Right renal pelvis (tissue), 4 donors: ENCODE measurements at places on chromosomes 2 and 18.

DNA sequence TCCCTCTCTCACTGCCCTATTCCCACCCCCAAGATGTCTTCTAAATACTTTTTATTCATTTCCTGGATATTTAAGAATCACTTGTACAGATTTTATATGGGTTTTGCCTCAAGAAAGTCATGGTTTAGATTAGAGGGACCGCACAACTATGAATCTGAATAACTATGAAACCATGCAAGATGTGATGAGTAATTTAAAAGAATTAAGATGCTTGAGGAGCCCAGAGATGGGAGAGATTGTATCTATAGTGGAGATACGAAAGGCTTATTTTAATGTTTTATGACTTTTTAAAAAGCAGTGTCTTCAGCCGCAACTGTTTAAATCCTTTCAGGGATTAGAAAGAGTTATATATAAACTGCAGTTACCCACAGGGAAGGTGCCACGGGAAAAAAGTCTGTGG is 324.1 kb downstream of the LPIN1 start:
- DNase-seq: no peak

DNA sequence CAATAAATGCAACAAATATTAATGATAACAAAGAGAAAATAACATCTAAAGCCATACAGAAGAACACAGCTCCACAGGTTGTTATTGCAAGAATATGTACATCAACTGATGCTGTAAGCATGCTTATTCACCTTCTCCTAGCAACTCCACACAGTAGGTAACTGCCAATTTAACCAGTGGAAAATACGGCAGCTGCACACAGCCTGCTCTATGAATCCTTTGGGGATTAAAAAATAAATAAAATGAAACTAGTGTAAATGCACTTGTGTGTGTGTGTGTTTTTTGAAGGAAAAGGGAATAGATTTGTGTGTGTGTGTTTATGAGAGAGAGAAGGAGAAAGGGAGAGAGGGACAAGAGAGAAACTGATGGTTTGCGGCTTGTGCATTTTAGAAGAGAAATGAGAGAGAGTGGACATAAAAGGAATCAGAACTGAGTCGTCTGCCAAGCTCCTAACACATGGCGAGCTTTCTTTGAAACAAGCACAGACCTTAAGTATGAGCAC is 96.2 kb upstream of the PDE1A start:
- DNase-seq: no peak

DNA sequence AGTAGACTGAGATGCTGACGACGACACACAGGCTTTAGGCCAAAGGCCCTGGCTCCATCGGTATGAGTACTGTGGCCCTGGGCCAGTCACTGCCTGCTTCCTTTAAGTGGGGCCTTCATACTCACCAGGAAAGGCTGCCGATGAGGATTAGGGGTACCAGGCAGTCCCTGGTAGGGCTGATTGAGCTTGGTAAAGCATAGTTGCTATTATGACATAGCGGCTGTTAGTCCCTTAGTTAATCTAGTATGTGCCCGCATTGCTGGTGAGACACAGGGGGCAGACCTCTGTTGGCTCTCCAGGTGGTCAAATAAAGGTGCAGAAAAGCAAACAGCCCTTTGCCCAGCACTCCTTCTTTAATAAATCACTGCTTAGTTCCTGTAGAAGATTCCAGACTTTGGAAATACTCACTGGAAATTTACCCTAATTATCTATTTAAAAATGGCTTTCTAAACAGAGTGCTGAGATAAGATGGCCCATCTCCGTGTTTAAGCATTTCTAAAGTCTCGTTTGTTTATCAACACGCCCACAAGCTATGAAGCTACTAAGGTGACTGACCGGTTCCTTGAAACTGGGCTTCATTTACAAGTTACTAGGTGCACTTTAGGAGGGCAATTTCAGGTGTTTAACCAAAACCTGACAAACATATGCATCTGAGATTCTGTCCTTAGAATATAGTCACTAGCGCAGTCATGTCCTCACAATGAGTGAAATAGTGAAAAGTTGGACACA is 8.7 kb upstream of the BIN1 start:
- no peak for DNase-seq

- DNase-seq: no peak
Measured at GRCh38 chr2:31923662-31924061, 87.1 kb downstream of the MEMO1 start.

GRCh38 chr18:46424898-46425297 is 232.1 kb downstream of the LOXHD1 start:
- DNase-seq: no peak
